ENCODE measurements at places on chromosomes 11 and 22.

- DNase-seq, result no peak
Measured at GRCh38 chr11:134328433-134328832, 3.4 kb upstream of the GLB1L2 start.

DNA sequence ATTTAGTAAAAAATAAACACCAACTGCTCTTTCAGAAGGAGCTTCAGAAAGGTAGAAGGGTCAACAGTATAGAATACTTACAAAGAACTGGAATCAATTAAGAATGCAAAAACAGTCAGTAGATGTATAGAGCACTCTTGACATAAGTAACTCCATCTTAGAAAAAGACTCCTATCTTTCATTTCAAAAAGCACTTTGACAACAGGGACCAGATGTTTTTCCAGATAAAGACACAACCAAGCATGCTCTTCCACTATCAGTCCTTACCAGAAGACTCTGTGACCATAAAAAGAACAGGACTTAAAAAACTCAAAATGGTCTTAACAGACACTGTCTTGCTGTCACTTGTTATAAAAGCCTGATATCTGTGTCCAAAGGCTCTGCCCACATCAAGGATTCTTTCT is 5.2 kb downstream of the SLC25A17 start:
- no peak for DNase-seq

- peak; percentile 77 for DNase-seq
Measured at GRCh38 chr11:57513911-57514537, 1.5 kb downstream of the SLC43A1 start.

GRCh38 chr11:35425603-35426212 is 6.3 kb upstream of the SLC1A2 start:
- no peak for DNase-seq

GRCh38 chr11:124740277-124740882 is 638 bp downstream of the NRGN start:
- DNase-seq, result peak; percentile 66

- DNase-seq, result peak; percentile 69
Measured at GRCh38 chr11:30387891-30388861, 65.3 kb downstream of the ARL14EP start.

DNA sequence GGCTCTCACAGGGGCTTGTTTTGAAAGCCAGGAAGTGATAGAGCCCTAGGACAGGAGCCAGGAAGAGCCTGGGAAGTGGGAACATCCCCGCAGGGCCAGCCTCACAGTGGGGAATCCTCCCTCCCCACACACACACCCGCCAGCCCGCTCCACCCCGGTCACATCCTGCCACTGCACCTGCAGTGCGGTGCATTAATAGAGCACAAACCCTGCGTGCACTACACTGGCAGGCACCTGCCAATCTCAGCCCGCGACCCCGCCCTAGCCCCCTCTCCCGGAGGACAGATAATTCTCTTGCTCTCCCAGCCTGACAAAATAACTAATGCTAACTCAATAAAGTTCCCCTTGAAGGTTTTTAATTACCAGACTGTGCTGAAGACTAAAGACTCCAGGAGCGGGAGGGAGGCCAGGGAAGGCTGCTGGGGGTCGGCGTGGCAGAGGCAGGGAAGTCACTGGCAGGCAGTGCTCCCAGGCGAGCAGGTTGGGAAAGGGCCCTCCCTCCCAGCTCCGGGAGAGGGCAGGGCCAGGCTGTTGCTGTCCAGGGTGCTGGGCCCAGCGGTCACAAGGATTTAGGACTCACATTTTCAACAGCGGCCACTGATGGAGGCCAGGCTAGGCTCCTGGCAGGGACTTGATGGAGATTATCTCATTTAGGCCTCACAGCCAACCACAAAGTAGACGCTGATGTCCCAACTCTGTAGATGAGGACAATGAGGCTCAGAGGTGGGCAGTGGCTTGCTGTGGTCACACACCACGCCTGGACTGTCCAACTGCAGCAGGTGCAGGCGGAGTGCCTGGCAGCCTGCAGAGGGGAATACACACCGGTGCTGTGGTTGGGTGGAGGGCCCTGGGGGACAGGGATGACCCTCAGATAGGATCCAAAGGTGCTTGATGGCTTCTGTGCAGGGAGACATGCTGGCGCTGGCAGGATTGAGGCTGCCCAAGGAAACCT is 23.9 kb upstream of the TCF20 start:
- no peak for DNase-seq

GRCh38 chr11:64924910-64925284 is 408 bp downstream of the PPP2R5B start:
- peak; percentile 60 for DNase-seq

- peak; percentile 84 for DNase-seq
Measured at GRCh38 chr11:2305140-2305778, 3.4 kb downstream of the TSPAN32 start.

- DNase-seq, result peak; percentile 83
Measured at GRCh38 chr22:50269970-50270665, at the start of gene MAPK11. TSS of gene MAPK11 (minus strand) at chr22:50270380. CDS start at chr22:50270292, 88 bp downstream.

DNA sequence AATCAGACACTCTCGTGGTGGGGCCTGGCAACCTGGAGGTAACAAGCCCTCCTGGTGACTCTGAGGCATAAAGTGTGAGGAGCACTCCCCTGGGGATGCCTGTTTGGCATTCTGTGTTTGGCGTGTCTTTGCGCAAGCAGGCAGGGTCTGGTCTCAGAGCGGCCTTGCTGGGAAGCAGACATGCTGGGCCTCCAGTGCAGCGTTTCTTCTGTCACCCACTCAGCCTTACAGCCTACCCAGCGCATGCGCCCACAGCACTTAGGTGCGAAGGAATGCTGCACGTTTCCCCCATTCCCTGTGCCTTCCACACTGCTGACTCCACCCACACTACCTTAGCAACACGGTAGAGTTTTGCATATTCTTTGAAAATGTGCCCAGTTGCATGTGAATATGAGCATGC is 7.4 kb upstream of the CXCR5 start:
- no peak for DNase-seq

DNA sequence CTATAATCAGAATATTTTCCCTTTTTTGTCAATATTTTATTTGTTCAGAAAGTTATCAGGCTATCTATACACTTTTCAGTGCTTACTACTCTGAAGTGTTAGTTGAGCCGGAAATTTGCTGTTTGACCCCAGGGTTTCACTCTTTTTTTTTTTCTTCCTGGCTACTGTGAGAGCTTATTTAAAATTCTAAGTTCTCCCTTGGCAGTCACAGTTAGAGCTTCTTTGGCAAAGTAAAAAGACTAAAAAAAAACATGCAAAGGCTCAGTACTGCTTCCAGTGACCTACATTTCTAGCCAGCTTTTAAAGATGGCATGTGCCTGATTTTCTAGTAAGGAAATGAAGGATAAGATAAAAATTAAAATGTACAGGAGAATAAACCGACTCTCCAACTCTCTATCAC is 48.4 kb downstream of the ELP4 start:
- no peak for DNase-seq

GRCh38 chr11:10565493-10565892 is 3.0 kb downstream of the LYVE1 start:
- DNase-seq, result no peak

- peak; percentile 56 for DNase-seq
Measured at GRCh38 chr22:45768490-45768889, 96.9 kb downstream of the ATXN10 start.

- DNase-seq, result no peak
Measured at GRCh38 chr11:114315749-114316368, 19.7 kb downstream of the NNMT start.

DNA sequence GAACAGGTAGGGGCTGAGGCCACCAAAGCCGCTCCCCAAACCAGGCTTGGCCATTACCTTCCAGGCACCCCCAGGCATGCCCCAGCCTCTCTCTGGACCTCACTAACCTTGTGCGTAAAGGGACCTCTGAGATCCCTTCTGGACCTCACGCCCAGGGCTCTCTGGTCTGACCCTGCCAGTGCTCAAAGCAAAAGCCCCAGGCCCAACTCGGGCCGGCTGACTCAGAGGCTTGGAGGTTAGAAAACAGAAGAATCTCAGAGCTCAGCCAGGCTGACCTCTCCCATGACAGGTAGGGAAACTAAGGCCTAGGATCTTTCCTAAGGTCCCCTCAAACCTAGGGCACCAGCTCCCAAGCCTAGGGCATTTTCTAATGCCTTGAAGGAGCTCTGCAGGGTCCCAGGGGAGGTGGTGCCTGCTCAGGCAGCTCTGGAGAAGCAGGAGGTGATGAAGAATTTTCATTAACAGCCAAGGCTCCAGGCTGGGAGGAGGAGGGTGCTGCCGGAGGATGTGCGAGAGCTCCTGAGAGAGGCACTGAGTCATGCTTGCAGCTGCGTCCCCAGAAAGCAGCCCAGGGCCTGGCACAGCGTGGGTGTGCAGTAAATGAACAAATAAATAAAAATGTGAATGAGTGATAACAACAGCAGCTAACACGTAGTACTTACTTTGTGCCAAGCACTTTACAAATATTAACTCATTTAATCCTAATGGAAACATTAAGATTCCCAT is 25.6 kb downstream of the ARRB1 start:
- DNase-seq, result peak; percentile 54

DNA sequence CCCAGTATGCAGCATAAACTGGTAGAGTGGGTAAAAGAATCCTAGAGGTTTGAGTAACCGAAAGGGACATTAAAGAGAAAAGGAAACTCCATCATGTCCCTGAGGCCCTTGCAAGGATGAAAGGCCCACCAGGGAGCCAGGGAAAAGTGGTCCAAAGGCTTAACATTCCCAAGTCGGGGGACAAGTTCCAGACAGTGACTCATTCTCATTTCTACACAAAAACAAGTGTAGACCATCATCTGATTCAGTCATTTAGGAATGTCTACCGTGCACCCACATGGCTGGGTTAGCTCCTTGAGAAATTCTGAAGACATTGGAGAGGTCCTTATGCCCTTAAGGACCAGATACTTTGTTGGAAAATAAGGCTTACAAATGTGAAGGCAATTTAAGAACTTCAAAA is 4.8 kb upstream of the NOX4 start:
- no peak for DNase-seq

All from D341Med (cell line).